ENCODE measurements at places on chromosomes 5 and 9.

- DNase-seq = no peak
Measured at GRCh38 chr5:72325566-72326305, 5.6 kb downstream of the PTCD2 start.

DNA sequence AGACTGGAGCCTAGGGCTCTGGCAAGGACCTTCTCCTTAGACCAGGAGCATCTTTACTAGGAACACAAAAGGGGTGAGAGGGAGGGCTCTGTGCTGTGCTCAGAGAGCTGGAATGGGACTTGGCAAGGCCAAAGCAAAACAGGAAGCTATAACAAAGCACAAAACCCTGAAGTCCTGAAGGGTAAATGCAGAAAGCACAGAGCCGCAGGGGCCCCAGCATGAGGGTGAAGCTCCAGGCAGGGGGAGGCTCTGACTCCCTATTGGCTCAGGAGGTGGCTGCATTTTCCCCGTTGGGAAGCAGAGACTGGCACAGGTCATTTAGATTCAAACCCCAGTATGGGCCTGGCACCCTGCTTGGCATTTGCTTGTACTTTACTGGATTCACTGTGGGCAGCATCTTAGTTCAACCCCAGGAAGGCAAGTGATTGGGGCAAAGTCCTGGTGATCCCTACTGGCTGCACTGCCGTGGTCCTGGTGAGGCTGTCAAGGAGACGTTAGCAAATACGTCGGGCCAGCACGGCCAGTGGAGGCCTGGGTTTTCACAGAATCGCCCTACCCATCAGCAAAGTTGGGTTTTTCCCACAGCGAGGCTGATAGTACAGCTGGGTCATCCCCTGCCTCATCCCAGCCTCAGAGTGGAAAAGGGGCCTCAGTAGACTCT lies 46.3 kb downstream of the GGTA1 start:
- no peak for DNase-seq

DNA sequence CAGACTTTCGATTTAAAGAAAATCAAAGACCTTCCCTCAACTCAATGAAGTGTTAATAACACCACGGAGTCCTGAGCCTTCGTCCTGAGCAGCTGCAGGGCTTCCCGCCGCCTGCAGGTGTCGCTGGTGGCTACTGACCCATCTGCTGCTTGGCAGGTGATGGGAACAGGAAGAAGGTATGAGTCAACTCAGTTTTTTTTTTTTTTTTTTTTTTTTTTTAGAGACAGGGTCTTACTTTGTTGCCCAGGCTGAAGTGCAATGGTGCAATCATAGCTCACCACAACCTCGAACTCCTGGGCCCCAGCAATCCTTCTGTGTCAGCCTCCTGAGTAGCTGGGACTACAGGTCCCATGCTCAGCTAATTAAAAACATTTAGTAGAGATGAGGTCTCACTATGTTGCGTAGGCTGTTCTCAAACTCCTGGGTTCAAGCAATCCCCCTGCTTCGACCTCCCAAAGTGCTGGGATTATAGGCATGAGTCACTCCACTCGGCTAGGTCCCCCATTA lies 185.7 kb upstream of the IL12B start:
- DNase-seq = no peak

- no peak for DNase-seq
Measured at GRCh38 chr5:133884569-133885311, 83.7 kb downstream of the C5orf15 start.

DNA sequence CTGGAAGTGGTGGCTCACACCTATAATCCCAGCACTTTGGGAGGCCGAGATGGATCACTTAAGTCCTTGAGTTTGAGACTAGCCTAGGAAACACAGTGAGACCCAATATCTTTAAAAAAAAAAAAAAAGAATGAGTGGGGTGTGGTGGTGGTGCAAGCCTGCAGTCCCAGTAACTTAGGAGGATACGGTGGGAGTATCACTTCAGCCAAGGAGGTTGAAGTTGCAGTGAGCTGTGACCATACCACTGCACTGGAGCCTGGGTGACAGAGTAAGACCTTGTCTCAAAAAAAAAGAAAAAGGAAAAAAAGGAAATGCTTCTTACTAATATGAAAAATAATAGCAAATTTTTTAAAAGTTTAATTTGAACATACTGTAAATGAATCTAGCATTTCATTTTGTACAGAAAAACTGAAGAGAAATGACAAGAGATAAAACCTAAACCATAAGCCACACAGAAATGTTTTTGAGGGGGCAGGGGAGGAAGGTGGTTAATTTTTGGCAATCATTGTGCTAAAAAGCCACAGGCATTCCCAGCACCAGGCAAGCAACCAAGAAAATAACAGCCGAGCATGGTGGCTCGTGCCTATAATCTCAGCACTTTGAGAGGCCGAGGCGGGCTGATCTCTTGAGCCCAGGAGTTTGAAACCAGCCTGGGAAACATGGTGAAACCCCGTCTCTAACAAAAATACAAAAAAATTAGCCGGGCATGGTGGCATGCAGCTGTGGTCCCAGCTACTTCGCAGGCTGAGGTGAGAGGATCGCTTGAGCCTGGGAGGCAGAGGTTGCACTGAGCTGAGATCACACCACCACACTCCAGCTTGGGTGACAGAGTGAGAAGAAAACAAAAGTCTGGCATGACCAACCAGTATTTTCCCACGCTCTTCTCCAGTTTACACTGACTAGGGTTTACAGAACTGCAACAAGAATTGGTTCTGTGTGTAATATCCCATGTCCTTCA lies 114.5 kb upstream of the NR5A1 start:
- no peak for DNase-seq

- DNase-seq = no peak
Measured at GRCh38 chr9:109481856-109482255, 16.3 kb downstream of the PTPN3 start.

DNA sequence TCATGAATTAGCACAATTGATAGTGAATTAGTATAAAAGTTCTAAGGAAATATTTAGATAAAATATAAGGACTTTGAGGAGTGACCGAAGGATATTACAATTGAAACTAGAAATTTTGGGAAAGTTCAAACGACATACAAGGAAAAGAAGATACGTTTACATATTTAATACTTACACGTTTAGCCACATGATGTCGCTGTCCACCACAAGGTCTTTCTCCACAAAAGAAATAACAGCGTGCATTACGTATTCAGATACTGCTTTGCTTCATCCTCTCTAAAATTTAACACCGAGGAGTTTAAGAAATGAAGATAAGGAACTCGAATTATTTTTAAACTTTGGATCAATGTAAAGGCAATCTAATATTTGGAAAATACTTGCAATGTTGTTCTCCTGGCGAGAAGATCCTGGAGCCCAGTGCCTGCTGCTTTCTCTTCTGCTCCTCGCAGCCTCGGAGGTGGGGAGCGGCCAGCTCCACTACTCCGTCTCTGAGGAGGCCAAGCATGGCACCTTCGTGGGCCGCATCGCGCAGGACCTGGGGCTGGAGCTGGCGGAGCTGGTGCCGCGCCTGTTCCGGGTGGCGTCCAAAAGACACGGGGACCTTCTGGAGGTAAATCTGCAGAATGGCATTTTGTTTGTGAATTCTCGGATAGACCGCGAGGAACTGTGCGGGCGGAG lies at the start of gene PCDHA3:
Gene PCDHA3, plus strand, starts transcription at position 242 of the 678 bp plus-strand sequence.
- peak; percentile 42 for DNase-seq

DNA sequence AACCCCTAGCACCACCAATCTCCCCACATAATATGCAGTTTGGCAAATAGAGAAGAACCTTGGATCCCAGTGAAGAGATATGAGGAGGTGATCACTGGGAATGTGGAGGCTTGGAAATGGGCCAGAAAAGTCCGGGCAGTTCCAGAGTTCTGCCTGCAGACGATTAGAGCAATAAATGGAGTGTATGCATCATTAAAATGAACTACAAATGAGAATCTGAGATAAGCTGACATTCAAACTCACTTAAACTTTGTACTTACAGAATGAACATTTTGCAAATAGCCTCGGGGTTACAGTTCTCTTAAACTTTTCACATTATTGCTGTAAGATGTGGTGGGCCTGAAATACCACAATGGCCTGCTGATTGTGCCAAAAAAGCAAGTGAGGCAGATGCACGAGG lies 23.0 kb upstream of the LHFPL2 start:
- no peak for DNase-seq

DNA sequence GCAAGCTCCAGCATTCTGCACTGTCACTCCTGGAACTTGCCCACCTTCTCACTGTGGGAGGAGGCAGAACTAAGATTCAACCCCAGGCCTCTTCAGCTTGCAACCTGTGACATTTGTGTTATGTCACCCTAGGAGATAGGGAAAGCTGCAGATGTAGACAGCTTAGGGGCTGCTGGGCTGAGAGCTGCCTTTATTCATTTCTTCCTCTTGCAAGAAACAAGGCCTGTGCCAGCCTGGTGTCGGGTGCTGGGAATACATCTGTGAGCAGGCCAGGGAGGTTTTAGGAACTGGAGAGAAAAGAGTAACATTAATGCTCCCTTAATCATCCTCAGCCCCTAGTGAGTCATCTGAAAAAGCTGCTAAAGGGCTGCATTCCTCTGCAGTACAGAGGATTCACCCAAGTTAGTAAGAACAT lies 101.8 kb downstream of the FGF18 start:
- DNase-seq = peak; percentile 30

- no peak for DNase-seq
Measured at GRCh38 chr9:33795281-33795680, at the start of gene PRSS3. Gene PRSS3, plus strand, starts transcription at chr9:33795561. Its CDS starts 13 bp downstream, at chr9:33795574.

GRCh38 chr5:488241-488640 lies 36.0 kb downstream of the SLC9A3 start:
- no peak for DNase-seq

DNA sequence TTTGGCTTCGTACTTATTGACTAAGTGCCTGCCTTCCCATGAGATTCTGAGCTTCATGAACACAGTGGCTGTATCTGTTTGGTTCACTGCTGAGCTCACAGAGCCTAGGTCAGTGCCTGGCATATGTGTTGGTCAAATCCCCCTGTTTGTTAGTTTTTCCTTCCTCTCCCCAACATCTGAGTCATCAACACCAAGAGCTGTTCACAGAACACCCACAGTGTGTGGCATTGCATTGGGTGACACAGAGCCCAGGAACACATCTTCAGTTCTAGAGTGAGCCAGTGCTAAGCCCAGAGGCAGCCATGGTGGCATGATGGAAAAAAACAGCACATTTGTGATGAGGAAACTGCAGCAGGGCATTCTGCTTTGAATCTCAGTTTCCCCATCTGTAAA lies 294.6 kb downstream of the SEC61B start:
- DNase-seq = no peak

DNA sequence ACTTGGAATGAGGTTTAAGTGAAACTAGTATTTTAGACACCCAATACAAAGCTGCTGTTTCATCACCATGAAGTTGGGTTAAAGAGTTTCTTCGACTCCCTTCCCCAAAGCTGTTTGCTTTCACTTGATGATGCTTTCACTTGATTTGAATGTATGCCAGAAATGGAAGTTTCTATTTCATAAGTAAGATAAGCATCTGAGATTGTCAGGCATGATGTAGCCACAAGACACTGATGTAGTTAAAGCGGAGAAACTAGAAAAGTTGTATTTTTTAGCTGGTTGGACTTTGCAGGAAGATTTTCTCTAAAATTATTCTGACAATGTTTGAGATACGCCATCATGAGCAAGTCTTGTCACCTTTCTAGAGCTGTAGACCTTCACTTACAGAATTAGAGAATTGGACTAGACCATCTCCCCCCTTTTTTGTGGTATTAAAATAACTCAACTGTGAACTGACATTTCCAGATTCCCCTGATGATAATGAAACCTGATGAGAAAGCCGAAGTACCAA lies 20.0 kb downstream of the MOCS2 start:
- DNase-seq = no peak

- DNase-seq = no peak
Measured at GRCh38 chr9:132740526-132741309, 70.5 kb downstream of the GTF3C4 start.

- DNase-seq = no peak
Measured at GRCh38 chr9:38027714-38028113, 41.3 kb downstream of the SHB start.

DNA sequence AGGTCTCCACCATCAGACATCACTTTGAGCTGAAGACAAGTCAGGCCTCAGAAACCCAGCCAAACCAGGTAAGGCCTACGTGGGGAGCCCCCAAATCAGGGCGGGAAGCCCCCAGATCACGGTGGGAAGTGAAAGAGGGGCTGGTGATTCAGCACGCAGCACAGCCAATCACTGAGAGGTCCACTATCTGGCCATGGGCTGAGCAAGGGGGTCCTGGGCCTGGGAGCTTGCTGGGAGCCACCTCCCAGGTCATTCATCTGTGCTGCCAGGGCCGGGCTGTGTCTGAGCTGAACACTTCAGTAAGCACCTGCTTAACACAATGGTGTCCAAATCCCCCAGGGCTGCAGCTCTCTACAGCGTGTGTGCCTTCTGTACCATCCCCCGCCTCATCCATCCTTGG lies 15.5 kb downstream of the MED10 start:
- no peak for DNase-seq

DNA sequence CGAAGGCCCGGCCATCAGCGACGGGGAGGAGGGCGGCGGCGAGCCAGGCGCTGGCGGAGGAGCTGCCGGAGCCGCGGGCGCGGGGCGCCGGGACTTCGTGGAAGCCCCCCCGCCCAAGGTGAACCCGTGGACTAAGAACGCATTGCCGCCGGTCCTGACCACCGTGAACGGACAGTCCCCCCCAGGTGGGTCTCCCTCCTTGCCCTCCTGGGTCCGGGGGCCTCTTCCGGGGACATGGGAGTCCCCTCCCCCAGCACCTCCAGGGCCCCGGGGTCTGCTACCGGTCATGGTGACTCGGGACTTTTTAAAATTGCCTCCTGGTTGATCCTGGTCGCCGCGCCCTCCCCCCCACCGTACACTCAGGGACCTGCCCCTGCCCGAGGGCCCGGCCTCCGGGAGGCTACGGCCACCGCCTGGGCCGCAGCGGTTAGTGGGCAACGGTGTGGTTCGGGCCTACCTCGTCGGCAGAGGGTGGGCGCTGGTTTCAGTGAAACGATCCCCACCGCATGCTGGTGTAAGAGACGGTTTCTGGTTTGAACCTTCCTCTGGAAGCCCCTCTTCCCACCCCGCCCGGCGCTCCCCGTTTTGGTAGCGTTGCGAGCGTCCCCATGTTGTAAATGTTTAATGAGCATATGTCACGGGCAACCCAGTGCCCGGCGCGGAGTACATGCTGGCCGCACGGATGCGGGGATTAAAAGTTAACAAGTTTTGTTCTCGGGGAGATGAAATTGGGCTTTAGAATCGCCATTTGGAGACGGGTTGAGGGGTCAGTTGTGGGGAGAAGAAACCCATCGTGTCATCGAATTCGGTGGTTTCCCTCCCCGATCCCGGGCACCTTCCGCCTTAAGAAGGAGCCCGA lies 1.1 kb downstream of the LARP1 start:
- DNase-seq = no peak

- DNase-seq = no peak
Measured at GRCh38 chr5:172862165-172862801, 28.2 kb downstream of the ERGIC1 start.

DNA sequence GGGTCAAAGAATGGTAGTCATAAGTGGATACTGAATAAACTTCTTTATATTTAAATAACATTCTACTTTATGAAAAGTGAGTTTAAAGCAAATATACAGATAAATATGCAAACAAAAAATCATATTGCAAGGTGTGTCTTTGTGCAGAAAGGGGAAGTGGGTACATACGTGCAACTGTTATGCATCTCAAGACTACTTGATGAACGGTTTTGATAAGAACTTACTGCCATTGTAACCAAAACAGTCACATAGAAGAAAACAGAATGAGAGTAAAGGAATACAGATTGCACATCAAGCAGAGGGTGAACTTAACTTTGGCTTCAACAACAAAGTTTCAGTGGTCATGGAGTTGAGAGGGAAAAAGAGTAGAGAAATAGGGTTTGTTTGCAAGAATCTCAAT lies 9.9 kb downstream of the CAMK4 start:
- no peak for DNase-seq

- DNase-seq = peak; percentile 46
Measured at GRCh38 chr5:39072925-39073766, 1.1 kb downstream of the RICTOR start.
